Activated CD4-positive, alpha-beta T cell treated with anti-CD3 and anti-CD28 coated beads, Interleukin-2, Interleukin-6, amounts not matched to agents 100 ng/mL and 50 ng/mL, durations not matched to agents 16 hours and 8 hours (primary cell): ENCODE measurements at places on chromosomes 1 and 21.
A peak's percentile ranks its signal among the peaks of the same experiment; 100 is the strongest.

DNA sequence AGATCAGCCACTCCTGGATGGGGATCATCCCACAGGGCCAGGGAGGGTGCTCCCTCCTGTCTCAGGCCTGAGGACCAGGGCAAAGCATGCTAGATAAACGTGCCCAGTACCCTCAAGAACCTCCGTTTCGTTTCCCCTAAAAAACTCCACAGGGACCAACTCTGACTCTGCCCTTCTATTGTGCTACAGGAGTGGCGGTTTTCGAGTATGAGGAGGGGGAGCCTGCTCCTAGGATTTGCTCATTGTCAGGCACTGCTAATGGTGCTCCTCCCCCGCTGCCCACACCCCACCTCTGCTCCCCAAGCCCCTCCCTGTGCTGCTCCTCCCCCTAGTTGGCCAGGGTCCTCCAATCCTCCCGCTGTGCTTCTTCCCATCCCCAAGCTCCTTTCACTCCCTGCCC is 32.0 kb downstream of the PGBD5 start:
- DNase-seq = no peak

DNA sequence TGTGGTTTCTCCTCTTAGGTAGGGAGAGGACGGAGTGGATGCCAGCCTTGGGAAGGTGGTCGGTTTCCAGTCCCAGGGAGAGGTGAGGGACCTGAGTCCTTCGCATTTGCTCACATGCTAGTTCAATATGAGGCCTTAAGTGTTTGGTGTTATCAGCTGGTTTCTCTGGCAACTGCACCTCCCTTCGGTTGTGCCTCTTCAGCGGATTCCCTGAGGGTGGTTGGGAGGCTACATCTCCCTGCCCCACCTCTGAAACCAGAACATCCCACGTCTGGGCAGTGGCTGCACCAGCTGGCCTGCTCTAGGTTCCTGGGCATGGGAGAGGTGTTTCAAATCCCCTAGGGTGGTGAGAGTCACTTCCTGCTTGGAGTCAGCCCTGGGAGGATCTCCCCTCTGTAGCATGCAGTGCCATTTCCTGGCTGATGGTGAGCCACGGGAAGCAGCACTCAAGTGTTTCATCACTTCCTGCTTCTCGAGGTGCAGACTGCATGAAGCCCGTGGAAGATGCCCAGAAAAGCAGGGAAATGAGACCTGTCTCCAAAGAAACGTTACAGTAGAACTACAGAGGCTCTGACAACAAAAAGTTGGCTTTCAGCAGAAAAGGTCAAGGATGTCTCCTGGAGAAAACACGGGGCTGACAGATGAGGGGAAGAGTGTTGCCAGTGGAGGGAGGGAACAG is 4.5 kb downstream of the TMEM125 start:
- DNase-seq = peak; percentile 63

DNA sequence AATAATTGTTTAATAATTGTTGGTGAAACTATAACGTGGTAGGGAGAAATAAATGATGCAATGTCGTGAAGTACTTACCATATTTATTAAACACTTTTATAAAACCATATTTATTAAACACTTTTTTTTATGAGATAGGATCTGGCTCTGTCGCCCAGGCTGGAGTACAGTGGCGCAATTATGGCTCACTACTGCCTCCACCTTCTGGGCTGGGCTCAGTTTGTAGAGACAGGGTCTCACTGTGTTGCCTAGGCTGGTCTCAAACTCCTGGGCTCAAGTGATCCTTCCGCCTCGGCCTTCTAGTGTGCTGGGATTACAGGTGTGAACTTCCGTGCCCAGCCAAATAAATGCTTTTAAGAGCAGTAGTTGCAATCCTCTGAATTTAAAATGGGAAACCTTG is 76.0 kb upstream of the PGD start:
- DNase-seq = no peak

DNA sequence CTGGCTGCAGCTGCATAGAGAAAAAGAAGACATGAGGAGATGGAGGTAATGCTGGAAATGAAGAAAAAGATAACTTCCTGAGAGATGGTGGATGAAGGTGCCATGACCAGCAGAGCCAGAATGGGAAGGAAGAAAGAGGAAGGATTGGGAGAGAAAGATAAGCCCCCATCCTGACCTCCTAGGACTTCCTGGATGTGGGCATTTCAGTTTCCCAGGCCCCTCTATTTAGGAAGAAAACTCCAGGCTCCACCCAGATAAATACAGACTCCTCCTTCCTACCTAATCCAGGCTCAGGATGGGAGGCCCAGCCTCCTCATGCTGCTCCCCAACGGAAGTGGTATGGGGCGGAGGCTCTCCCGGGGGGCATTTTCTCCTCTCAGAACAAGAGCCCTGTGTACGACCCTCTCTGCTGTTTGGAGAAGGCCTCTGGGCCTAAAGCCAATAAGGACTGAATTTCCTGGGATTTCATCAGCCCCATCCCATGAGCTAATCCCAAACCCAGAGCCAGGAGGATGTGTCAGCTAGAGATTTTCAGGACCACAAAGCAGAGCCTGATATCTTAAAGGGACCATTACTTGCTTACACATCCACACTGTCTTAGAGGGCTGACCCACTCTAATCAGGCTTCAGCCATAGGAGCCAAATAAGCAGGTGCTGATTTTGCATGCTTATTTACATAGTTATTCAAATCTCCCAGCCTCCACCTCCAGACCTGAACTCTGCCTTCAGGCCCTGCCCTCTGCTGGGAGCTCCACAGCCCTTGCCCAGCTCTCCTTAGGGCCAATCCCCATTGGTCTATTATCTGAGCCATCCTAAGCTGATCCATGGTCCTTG is 5.1 kb upstream of the ARHGEF2 start:
- DNase-seq = no peak

GRCh38 chr1:38508232-38508631 is 351.3 kb downstream of the RRAGC start:
- no peak for DNase-seq

DNA sequence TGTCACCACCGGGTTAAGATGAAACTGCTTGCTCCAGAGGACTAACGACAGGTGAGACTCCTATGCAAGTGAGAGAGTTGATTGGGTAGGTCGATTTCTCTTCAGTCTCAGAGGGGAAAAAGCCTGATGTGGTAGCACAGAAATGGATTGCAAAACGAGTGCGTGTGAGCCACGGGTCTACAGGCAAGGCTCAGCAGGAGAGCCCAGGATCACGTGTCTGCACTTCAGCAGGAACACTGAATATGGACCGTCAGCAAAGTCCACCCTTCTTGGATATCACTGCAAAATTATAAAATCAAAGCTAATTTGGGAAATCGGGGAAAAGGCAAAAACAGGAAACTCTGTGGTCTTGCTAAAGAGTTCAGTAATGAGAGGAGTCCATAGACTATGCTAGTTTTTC is 107.7 kb upstream of the ZNF648 start:
- no peak for DNase-seq

GRCh38 chr1:177246710-177247580 is 76.2 kb downstream of the BRINP2 start:
- DNase-seq = no peak

- DNase-seq = no peak
Measured at GRCh38 chr21:16180614-16181013, 450.8 kb downstream of the USP25 start.

DNA sequence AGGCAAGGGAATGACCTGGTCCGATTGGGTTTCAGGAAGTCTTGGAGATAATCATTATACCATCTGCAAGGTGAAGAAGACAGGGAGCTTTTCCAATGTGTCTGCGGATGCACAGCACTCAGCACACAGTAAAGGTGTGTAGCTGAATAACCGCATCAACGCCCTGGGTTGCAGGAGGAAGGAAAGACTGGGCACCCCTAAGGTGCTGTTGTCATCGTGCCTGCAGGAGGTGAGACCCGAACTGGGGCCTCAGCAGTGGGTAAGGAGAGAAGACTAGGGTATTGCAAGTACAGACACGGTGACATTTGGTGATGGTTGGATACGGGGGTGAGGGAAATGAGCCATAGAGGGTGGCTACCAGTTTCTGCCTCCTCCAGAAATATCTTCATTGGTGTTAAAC is 1.1 kb upstream of the TRIM62 start:
- DNase-seq = no peak

DNA sequence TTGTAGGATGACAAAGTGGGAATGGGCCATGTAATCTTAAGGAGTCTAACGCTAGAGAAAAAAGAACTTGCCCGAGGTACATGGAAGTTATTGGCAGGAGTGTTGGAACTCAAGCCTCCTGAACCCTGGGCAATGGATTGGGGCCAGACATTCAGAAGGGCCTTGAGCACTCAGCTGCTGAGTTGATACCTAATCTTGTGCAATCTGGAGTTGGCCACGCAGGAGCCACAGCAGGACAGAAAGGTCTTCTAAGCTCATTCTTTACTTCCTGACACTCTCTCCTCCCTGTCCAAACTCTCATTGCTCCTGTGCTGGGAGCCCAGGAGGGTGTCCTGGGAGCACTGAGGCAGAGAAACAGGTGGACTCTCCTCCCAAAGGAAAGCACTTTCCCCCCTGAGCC is 25.1 kb upstream of the CSF1 start:
- DNase-seq = no peak

- no peak for DNase-seq
Measured at GRCh38 chr1:184813528-184814089, 59.0 kb upstream of the EDEM3 start.

DNA sequence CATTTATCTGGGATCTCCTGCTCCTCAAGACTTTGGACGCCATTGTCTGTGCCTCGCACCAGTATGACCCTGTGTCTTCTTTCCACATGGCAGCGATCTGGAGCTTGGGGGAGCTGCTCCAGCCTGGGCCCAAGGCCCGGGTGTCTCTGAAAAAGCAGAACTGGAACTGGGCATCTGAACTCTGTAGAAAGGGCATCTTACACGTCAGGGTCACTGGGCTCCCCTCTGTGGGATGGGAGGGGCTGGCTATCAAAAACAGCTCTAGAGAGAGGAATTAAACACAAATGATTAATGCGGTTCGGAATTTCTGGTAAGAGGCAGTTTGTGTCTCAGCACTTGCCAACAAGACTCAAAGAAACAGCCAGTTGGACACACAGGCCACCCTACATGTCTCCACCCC is 16.1 kb downstream of the FCRL1 start:
- no peak for DNase-seq

DNA sequence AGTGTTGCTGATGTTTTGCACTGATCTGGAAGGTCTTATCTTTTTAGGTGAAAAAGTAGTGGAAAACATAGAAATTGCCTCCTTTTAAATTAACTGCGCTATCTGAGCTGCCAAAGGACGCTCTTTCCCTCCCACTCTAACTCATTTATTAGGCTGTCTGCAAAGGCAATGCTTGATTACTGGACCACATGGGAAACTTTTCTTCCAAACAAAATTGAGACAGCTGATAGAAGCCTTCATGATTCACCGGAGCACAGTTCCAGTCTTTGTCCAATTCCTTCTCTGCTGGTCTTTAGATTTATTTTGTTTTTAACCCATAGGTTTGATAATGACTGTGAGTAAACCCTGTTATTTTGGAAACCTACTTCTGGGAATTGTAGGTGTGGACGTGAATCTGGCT is 93.0 kb upstream of the RAVER2 start:
- DNase-seq = no peak

DNA sequence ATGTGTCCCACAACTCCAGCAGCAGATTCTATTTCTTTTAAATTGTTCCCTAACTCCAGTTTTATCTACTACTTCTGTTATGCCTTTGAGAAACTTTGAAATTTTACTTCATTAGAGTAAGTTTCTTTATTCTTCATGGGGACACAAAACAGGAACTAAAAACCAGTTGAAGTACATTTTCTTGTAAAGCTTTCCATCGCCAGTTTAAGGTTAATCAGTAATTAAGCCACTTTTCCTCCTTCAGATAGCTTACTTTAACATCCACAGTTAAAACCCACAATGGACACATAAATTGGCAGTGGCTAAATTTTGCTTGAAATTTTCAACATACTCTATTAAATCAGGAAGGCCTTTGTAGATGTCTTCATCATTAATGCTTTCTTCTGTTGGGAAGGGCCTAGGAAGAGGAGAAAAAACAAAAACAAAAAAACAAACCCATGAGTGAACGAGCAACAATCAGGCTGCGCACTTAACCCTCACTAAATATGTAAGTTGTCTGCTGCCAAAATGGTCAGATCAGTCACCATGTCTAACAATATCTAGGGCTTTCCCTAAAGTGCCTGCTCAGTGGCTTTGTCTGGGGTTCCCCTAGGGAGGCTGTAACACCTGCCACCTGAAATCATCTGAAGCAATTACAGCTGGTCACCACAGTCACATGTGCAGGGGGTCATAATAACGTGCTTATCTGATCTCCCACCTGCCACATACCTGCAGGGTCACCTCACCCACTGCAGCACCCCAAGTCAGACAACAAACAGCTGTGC is 187.9 kb downstream of the VAV3 start:
- no peak for DNase-seq

- no peak for DNase-seq
Measured at GRCh38 chr1:23122023-23122748, 46.5 kb downstream of the LUZP1 start.

DNA sequence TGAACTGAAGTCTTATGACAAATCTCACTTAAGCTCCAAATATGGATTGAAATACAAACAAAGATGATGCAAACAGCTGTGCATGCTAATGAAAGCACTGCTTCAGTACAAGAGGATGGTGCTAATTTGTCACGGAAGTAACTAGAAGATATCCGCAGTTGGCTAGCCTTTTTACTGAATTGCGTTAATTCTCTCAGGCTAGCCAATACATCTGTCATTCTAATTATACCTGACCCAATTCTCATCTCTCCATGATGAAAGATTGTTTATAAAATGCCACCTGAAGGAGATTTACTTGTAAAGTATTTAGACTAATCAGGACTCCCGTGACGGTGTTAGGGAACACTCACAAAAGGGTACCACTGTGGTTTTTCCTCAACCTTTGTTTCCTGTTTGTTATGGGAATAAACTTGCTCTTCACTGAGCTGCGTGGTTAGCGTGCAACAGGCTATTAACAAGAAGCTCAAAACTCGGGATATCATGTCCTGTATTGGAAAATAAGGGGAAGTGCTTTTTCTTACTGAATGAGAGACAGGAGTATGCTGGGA is 162.5 kb downstream of the APP start:
- no peak for DNase-seq

GRCh38 chr21:29677326-29677725 is 262.5 kb downstream of the GRIK1 start:
- DNase-seq = no peak

- no peak for DNase-seq
Measured at GRCh38 chr1:228123505-228123904, 14.4 kb upstream of the MRPL55 start.

DNA sequence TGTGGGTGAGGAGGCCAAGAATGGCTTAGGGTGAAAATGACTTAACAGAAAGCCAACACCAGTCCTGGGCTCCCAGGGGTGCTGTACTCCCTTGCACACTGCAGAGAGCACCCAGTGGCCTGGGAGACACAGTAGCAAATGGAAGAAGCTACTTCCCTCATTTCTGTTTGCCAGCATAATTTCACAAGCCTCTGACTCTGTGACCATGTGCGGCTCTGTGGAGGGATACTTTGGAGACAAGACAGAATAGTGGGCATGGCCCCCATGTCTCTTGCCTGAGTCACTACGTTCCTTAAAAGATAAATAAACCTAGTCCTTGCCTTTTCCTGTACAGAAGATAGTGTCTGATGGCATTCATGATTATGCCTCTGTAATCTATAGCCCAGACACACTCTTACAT is 38.1 kb downstream of the TRIM62 start:
- no peak for DNase-seq

- no peak for DNase-seq
Measured at GRCh38 chr21:39900911-39901310, 33.7 kb downstream of the PCP4 start.

GRCh38 chr1:48469616-48470480 is 2.2 kb downstream of the SPATA6 start:
- DNase-seq = no peak

- no peak for DNase-seq
Measured at GRCh38 chr1:77121503-77121902, 97.7 kb downstream of the PIGK start.

GRCh38 chr1:172793823-172794222 is 134.9 kb downstream of the FASLG start:
- DNase-seq = no peak

- DNase-seq = no peak
Measured at GRCh38 chr1:110250749-110251148, 40.6 kb downstream of the KCNC4 start.
